Muscle of back (tissue), 13 donors: ENCODE measurements at places on chromosomes 6 and 20.

DNA sequence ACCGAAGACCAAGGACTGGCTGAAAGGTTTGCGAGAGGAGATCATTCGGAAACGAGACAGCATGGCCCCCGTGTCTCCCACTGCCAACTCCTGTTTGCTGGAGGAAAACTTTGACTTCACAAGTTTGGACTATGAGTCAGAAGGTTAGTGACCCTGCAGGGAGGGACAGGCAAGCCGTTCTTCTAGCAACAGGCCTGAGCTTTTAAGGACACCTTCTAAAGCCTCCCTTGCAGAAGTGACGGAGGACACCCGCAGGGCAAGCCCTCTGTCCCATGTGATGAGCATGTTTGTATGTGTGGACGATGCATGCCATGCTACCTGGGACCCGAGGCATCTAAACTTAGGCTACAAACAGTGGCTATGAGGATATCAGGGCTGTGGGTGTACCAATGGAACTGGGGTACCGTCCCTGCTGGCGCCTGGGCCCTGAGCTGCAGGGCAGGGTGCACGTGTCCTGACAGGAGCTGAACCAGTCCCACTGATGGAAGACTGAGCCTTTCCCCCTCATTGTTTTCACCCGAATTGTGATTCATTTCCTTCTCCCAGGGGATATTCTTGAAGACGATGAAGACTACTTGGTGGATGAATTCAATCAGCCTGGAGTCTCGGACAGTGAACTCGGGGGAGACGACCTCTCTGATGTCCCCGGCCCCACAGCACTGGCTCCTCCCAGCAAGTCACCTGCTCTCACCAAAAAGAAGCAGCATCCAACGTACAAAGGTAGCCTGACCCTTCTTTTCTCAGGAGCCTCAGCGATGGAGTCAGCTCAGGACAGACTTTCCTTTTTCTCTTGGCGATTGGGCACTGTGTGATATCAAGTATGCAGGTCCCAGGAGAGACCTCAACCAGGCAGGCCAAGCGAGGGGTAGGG lies 84.4 kb downstream of the SERAC1 start:
- no peak for DNase-seq

GRCh38 chr6:19835605-19836004 lies 1.6 kb upstream of the ID4 start:
- no peak for DNase-seq

GRCh38 chr6:48817333-48818051 lies 645.6 kb downstream of the MMUT start:
- DNase-seq, result no peak

- peak; percentile 88 for DNase-seq
Observed at GRCh38 chr6:43454696-43455530, 435 bp downstream of the DLK2 start.

GRCh38 chr6:75863784-75864183 lies 114.7 kb downstream of the MYO6 start:
- DNase-seq, result no peak
